Stimulated activated CD8-positive, alpha-beta memory T cell treated with anti-CD3 and anti-CD28 coated beads, Interleukin-4, amount 100 ng/mL, for 4 hours (primary cell): ENCODE measurements at places on chromosomes 1 and 21.

GRCh38 chr1:59605184-59605583 lies 209.6 kb upstream of the HOOK1 start:
- DNase-seq: no peak

- DNase-seq: no peak
Measured at GRCh38 chr1:155062151-155062686, 1.3 kb upstream of the EFNA4 start.

GRCh38 chr1:197311081-197311480 lies 43.0 kb downstream of the CRB1 start:
- no peak for DNase-seq

- no peak for DNase-seq
Measured at GRCh38 chr1:55337801-55338447, 122.8 kb upstream of the USP24 start.

DNA sequence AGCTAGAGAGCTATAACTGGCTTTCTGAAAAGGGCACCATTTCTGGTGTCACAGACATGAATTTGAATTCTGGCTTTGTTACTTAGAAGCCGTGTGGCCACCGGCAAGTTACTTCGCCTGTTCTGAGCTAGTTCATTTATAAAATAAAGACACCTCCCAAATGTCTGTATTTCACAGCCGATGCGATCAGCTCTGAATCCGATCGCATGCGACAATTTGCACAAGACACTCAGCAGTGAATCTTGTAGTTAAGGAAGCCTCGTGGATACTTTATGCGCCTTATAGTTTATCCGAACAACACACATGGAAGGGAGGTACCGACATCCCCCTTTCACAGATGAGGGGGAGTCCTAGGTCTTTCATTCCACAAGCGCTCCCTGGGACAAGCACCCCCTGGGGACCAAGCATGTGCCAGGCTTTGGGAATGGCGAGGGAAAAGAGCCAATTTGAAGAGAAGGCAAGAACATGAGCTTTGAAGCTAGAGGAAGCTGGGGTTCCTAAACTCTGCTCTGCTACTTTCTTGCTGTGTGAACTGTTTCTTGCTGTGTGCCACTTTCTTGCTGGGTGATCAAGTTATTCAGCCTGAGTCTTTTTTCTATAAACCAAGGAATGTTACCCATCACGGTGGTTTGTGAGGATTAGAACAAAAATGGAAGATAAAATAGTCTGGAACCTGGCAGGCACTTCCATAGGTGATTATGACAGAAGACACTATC lies 3.9 kb downstream of the ID3 start:
- no peak for DNase-seq

GRCh38 chr1:58811303-58811702 lies 27.5 kb upstream of the JUN start:
- no peak for DNase-seq

DNA sequence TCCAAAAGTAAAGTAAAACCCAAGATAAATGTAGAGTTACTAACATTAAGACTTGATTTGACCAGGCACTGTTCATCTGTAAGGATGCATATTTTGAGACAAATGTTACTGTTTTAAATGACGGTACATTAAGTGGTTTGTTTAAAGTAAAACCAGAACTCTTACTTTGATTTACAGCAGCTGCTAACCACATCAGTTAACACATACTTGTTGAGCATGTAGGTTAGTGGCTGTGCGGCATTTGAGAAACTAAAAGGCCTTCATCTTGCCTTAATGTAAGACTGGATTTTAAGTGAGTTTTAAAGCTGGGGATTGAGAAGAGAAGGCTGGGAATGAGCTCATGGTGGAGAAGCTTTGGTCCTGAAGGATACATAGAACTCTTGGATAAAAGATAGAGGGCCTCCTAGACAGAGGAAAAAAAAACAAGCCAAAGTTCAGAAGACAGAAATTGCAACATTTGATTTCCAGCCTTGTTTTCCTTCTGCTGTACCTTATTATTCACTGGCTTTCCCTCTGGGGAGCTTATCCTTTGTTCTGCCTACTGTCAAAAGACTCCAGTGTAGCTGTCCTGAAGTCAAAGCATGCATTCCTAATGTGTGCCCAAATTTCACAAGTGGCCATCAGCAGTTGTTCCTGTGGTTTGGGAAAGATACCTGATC lies 66.6 kb downstream of the MTR start:
- DNase-seq: no peak

DNA sequence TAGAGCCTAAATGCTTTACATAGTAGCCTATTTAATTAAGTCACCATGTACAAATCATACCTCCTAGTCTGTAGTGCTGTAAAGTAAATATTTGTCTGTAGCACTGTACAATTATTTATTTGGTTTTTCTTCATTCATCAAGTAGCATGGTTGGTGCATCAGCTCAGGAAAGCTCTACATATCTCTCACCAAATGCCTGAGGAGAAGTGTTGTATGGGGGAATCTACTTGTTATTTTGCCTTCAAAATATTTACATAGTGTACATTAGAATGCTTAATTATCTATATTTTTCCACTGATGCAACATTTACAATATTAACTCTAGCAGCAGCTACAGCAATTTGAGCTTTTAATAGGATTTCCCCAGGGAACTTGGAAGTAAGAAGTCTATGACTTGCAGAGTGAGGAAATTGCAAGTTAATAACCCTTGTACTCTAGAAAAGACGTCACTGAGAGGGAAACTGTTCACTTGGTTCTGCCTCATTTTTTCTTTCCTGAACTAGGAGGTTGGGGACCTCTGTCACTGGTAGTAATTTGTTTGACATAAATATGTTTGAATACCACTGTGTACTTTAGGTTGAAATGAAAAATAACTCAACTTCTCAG lies 207.4 kb downstream of the PDE4B start:
- no peak for DNase-seq

DNA sequence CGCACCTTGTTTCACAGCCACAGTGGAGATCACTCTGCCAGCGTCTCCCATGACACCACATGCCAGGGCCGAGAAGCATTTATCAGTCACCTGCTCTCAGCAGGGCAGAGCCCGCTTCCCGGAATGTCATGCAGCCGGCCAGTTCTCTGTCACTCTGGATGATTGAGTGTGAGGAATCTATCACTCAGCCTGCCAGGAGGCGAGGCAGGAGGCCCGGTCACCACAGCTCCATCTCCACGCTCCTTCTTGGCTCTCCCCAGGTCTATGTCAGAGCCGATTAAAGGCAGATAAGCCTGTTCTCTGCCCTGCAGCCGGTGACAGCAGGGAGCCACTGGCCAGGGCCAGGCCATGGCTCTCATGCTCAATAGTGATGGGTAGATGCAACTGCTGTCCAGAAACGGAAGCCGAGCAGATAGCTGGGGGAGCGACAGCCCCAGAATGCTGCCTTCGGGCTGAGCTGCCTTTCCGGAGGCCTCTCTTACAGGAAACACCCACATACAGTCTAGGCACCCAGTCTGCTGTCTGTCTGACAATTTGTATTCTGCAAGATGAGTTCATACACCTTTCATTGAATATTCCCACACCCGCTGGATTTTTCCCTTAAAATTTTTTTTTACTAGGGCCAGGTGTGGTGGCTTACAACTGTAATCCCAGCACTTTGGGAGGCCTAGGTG lies 64.1 kb downstream of the ACTL8 start:
- DNase-seq: no peak

GRCh38 chr1:204971517-204972336 lies 71.3 kb upstream of the CNTN2 start:
- DNase-seq: no peak

DNA sequence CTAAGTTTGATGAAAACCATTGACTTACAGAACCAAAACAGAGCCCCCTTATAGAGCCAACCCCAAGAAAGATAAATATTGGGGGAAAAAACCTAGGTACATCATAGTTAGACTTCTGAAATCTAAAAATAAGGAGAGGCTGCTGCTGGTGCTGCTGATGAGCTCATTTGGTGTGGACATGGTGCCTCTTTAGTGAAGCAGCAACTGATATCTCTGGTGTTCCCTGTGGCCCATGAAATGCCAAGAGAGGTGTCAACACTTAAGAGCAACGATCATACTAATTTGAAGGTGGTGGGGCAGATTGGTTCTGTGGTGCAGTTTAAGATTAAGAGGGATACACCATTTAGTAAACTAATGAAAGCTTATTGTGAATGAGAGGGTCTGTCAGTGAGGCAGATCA lies 35.9 kb downstream of the ST3GAL3 start:
- no peak for DNase-seq

DNA sequence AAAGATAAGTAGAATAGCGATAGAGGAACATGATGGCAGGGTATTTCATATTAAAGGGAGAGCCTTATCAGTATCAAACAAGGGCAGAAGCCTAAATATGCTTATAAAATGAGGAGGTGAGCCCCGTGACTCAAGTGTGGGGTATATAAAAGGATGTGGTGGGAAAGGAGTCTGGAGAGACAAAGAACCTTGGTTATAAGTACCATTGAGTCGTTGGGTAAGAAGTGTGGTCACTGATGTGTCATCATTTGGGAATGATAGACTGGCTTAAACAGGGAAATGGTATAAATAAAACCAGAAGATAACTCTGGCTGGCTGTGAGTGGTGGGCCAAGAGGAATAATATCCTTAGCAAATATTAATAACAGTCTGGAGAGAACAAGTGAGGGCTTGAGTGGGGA lies 10.9 kb upstream of the CD5L start:
- DNase-seq: no peak

- no peak for DNase-seq
Measured at GRCh38 chr1:77688939-77689338, 6.5 kb upstream of the ZZZ3 start.

DNA sequence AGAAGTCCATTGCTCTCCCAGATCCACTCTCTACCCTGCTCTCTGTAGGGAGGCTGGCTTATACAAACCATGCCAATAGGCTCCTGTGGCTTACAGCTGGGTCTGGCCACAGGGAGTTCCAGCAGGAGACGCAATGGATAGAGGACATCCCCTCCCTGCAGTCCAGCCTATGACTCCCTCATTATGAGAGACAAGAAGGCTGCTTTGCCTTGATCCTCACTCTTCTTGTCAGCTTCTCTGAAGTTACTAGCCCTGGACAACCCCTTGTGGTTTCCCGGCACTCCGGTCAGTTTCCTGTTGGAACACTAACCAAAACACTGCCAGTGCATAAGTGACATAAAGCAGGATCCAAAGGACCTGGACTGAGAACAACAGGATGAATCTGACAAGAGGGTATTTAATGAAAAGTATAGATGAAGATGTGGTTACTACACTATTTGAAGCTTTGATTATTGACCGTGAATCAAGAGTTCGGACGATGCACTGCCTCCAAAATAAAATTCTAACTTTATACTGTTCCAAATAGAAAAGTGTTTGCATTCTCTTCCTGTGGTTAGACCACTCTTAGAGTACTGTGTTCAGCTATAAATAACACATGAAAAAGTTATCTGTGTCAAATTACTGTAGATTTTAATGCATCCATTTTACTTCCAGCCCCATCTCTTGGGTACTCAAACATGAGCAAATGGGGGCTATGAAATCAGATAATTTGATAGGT lies 32.7 kb upstream of the ZNF326 start:
- no peak for DNase-seq

DNA sequence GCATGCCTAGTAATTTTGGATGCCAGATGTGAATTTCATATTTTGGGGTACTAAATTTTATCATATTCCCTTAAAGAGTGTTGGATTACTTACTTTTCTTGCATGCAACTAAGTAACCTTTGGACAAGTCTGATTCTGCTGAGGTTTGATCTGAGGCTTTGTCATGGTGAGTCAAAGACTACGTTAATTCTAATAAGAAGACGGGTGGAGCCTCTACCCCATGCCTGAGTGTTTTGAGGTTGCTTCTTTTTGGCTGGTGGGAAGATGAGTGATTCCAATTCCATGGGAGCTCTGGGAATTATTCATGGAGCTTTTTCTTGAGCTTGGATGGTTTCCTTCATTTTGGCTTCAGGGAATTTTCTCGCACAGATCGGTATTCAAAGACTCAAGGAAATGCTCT lies 11.6 kb upstream of the PCP4 start:
- no peak for DNase-seq

- DNase-seq: no peak
Measured at GRCh38 chr1:111851552-111851951, 95.9 kb downstream of the DDX20 start.

- no peak for DNase-seq
Measured at GRCh38 chr21:17598437-17598836, 14.3 kb downstream of the BTG3 start.

GRCh38 chr21:26918323-26919079 lies 48.4 kb downstream of the ADAMTS5 start:
- DNase-seq: no peak

DNA sequence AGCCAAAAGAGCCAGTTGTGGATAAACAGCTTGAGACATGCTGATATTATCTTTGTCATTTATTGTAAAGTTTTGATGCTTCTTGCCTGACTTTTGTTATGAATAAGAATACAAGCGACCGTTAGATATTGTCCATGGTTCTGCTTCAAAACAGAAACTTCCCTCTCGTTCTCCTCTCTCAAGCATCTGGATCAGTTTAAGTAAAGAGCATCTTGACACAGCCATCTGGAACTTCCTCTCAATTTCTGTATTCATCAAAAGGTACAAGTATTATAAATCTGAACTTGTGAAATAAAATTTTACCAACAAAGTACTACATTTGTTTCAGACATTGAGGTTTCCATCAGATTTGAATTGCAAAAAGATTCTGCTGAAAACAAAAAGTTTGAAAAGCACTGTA lies 36.4 kb upstream of the CLDN14 start:
- no peak for DNase-seq

DNA sequence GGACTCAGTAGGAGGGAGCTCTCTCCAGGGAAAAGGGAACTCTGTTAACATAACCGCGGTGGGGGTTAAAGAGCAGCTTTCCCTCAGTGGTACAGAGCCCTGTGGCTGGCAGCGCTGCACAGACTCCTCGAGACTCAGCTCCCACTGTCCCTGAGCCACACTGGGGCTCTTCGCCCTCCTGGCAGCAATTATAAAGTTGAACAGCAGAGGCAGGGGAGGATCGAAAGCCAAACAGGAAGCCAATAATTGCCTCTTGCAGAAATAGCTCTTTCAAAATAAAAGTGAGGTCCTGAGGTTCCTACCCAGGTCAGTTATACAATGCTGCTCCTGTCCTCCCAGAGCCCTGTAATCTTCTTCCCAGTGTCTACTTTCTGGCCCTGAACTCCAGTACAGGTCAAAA lies 77.0 kb downstream of the FAM78B start:
- DNase-seq: no peak

DNA sequence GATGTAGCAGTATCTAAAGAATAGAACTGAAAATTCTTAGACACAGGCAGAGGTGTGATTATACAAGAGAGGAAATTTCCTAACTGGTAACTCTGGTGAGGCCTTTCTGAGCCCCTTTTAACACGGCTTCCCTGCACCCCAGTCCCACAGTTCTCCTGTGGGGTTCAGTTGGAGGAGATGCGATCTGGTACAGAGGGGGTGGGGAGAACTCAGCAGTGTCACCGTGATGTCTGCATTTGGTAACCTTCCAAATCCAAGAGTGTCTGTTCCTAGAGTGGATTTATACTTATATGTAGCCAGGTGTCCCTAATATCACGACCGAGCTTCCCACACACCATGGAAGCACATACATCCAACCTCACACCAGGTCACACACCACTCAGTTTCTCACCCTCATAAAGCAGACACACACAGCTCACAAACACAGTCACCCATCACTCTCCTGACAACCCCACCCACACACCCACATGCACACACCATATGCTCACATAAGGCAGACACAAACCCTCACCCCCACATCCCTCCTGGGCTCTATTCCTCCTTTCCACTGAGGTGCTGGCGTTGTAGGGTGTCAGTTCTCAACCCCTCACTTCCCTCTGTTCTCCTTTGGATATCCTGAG lies 48.5 kb downstream of the RHBG start:
- no peak for DNase-seq
